ENCODE measurements at places on chromosomes 2 and 18. TPM values are rescaled to one million over a fixed set of nuclear protein-coding genes. Genes with fewer than 3 reads are reported as not detected.

DNA sequence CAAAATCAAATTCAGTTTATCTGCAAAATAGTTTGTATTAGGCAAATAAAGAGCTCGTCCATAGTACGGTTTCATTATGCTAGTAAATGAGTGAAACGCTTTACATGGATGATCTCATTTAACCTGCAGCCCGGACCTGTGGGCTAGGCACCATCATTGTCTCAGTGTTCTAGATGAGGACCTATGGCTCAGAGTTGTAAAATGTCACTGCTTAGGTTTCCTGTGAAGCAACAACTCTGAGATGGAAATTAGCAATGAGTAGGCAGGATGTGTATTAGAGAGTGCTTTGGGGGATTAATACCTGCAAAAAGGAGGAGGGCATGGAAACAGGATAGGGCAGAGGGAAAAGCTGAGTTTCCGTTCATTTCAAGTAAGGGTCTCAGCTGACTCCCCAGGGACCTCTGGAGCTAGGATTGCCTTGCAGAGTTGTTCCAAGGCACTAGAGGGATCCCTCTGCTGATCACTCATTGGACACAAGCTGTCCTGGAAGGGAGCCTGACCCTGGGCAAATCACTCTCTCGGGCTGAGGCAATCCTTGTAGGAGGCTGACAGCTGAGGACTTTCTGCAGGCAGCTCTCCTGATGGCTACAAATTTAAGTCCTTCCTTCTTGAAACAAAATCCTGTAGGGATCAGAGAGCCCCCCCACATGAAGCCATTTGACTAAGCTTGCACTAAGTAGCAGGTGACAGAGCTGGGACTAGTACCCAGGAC is 58.8 kb upstream of the SIX2 start:
- DNase-seq, result no peak

DNA sequence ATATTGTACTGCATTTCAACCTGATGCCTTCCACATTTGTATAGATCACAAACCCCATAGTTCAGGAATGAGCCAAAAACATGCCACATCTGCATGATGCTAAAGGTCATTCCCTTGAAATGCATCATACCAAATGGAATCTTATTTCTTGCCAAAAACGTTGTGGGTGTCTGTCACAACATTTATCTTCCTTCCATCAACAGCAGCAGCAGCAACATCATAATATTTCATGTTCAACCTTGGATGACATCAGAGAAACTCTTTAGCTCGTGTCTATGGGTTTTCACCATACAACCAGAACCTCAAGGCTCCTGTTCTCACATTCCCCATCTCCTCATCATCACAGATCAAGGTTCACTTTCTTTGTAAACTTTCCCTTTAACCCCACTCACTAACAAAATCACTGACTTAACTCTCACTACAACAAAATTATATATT is 221.3 kb upstream of the CTAGE1 start:
- DNase-seq, result no peak

DNA sequence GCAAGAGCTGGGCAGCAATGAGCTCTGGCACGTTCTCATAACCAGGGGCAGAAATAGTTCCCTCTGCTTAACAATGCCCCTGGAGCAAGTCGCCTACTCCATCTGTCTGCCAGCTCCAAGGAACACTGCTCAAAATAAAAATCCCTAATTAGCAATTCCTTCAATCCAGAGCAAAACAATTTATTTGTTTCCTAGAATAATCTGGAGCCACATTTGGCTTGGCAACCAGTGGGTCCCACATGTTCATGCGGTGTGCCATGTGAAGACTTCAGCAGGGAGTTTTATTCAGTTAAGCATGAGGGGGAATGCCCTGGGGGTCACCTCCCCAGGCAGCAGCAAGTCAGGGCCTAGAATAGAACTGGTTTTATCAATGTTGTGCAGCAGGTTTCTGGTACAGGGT is 7.6 kb upstream of the EGR4 start:
- DNase-seq, result no peak

DNA sequence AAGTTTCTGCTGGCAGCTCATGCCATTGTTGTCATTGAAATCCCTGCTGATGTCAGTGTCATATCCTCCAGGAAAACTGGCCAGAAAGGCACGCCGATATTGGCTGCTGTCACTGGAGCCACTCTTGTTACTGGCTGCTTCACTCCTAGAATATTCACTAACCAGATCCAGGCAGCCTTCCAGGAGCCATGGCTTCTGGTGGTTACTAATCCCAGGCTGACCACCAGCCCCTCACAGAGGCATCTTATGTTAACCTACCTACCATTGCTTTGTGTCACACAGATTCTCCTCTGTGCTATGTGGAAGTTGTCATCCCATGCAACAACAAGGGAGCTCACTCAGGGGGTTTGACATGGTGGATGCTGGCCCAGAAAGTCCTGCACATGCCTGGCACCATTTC is 27.0 kb upstream of the MTX2 start:
- DNase-seq, result no peak

DNA sequence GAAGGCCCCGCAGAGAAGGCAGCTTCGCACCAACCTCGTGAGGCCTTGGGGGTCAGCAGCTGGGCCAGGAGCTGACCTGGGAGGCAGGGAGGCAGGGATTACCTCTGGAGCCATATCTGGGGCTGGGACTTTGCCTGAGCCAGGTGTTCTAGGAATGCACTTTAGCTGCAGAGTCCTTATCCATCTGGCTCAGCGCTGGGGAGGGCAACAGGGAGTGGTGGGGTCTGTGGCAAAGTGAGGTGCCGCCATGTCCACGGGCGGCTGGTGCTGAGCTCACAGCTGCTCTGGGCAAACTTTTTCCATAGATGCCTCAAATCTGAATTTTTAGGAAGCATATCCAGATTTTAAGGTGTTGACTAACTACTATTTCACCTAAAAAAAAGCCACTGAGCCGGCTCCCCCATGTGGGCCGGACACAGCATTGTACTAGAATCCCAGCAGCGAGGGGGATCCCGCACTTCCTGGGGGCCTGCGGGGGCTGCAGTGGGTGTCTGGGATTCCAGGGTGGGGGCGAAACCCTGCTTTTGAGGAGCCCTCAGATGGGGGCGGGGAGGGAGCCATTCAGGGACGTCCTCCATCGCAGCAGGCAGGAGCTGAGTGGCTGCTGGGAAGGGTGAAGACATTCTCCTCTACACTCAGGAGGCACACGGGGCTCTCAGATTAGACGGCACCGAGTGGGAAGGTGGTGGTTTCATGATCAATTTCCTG is 34.6 kb downstream of the RTP5 start:
- DNase-seq, result no peak

- no peak for DNase-seq
Observed at GRCh38 chr18:60182223-60182622, 190.4 kb downstream of the MC4R start.

GRCh38 chr2:43511199-43511598 is 84.6 kb downstream of the THADA start:
- no peak for DNase-seq

- DNase-seq, result no peak
Observed at GRCh38 chr2:126643972-126644371, 12.0 kb upstream of the GYPC start.

GRCh38 chr2:47501374-47502200 is 98.6 kb downstream of the MSH2 start:
- no peak for DNase-seq

- no peak for DNase-seq
Observed at GRCh38 chr2:177334940-177335543, 57.5 kb upstream of the AGPS start.

DNA sequence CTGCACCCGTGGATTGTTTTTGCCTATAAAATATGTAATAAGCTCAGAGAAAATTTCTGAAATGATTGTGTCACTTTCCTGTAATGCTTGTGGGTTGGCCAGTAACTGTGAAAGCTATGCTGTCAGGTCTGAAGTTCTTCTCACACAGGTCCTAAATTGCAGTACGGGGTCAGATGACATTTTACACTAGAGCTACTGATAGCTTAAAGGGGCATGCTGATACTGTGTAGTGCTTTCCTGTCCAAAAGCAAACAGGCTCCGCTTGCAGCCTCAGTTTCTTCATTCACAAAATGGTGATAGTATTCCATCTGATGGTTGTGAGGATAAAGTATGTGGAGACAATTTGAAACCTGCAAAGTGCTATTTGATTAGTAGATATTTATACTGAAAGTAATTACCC is 7.6 kb upstream of the FARSB start:
- no peak for DNase-seq

- DNase-seq, result no peak
Observed at GRCh38 chr2:18398833-18399232, 161.6 kb downstream of the RDH14 start.

DNA sequence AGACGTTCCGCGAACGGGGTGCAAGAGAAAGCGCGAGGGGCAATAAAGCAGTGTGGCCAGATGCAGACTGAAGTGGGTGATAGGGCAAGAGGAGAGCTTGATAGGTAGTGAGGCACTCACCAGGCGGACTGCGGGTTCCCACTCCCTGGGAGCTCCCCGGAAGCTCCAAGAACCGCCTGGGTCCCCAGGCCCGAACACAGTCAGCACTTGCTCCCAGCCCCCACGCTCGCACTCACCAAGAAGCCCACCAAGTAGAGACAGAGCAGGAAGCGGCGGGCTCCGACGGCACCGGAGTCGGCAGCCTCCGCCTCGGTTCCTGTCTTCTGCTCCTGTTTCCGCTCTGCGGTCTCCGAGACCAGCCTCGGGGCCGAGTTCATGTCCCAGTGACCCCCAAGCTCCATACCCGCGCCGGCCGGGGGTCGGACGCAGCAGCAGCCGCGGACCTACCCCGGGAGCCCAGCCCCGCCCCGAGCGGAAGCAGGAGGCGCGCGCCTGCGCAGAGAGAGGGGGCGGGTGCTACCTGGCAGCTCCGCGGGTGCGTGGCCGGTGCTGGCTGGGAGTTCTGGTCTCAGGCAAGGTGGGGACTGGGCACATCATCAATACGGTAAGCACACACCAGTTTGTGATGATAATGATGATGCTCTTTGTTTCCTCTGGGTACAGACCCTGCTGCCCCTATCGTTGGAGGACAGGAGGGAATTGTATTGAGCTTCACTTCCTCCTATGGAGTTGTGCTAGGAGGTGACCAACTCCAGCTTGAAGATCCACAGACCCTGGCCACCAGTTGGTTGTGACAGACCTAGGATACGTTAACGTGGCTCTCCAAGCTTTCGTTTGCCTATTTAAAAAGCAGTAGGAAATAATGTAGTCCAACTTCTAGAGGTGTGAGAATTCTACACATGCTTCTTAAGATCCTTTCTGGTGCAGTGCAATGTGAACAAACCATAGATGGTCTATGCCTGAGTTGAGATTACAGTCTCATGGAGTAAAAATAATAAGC is 25.1 kb upstream of the TMEM182 start:
- DNase-seq, result no peak

DNA sequence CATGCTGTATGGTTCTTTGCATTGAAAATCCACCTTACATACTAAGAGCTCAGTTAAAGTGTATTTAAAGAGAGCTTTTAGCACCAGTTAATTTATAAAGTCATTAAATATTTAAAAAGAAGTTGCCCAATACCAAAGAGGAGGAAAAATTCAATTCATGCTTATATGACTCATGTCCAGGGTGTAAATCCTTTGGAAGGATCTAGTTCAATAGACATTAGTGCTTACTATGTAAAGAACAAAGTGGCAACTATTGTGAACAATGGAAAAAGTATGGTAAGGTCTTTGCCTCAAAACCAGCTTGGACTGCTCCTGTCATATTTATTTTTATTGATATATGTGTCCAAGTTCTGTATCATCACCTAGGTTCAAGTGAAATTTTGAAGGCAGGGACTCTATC is 90.5 kb downstream of the SCN9A start:
- no peak for DNase-seq

GRCh38 chr2:241911551-241911950 is 42.0 kb downstream of the RTP5 start:
- no peak for DNase-seq

GRCh38 chr2:73516033-73516432 is 126.2 kb downstream of the NAT8 start:
- no peak for DNase-seq

DNA sequence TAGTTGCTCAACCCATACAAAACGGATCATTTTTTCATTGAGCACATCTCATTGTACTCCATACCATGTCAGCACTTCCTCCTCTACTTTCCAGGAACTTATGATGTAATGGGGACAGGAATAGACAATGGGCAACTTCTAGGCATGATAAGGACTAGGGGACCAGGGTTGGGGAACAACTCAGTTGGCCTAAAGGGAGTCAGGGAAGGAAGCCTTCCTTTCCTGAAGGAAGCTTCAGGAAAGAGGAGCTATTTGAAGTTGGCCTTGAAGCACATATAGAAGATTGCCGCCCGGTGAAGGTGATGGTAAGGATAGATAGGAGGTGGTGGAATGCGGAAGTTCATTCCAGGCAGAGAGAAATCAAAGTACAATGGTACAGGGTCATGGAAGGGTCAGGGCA is 283.9 kb downstream of the SLC8A1 start:
- no peak for DNase-seq

GRCh38 chr2:233100192-233100998 is 40.3 kb downstream of the INPP5D start:
- no peak for DNase-seq

DNA sequence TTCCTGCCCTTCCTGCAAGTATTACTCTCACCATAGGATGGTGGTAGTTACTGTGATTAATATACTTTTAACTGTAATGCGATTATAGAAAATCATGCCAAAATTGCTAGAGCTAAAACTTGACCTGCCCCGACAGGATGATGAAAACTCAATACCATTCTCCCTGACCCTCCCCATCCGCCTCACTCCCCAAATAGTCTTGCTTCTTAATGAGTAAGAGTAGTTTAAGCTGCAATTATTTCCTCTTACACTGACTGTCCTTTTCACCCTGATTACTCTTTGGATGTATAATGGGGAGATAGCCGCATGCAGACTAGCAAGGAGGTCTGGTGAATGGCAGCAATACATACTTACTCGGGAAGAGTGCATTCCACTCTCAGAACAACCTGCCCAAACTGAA is 269.6 kb upstream of the SIX3 start:
- no peak for DNase-seq

- DNase-seq, result no peak
Observed at GRCh38 chr2:201892516-201892915, 86.2 kb downstream of the CDK15 start.

DNA sequence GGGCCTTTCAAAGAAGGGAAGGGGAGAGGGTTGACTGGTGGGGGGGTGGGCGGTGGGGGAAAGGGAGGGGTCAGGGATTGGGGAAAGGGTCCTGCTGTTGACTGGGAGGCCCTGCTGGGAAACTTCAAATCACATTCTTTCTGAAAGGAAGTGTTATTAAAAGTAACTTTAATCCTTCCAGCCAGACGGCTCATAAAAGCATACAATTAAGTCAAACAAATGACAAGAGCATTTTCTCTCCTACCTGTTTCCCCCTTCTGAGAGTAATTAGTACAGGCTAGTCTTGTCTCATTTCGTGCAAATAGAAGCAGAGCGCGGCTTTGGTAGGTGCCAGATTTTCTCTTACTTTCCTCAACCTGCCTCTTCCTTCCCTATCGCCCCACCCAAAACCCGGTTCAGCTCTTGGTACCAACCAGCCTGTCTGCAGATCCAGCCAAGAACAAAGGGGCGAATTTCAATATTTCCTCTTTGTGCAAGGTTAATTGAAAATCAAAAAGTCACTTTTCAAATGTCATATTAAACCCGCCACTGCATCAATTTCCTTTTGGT is 2112.6 kb upstream of the PIK3C3 start:
- DNase-seq, result no peak

Gene SLC9A4
- not detected for total RNA-seq

Gene WNT10A
- not detected for total RNA-seq

Gene CCDC148
- total RNA-seq, result 1.2 TPM

Gene IL1B
- 8.9 TPM for total RNA-seq

Gene RGPD4
- total RNA-seq, result not detected

Gene DYNAP
- total RNA-seq, result not detected

Gene CYS1
- 1.1 TPM for total RNA-seq

Gene TM4SF20
- not detected for total RNA-seq

Gene TWIST2
- 7.2 TPM for total RNA-seq

Gene CXCR2
- total RNA-seq, result not detected
